ENCODE measurements at places on chromosomes 1 and 21. TPM values are rescaled to one million over a fixed set of nuclear protein-coding genes. Genes with fewer than 3 reads are reported as not detected.

DNA sequence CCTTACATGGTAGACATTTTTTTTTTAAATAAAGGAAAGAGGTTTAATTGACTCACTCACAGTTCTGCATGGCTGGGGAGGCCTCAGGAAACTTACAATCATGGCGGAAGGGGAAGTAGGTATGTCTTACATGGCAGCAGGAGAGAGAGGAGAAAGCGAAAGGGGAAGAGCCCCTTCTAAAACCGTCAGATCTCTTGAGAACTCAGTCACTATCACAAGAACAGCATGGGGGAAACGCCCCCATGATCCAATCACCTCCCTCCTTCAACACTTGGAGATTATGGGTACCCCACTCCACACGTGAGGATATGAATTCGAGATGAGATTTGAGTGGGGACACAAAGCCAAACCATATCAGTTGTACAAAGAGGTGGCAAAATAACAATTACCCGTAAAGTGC is 301.7 kb downstream of the GRIK1 start:
- DNase-seq, result no peak

The PROK1 gene
- total RNA-seq, result 7.4 TPM

GRCh38 chr1:38571726-38572125 is 287.8 kb downstream of the RRAGC start:
- no peak for DNase-seq

The TFF1 gene
- total RNA-seq, result not detected

The WLS gene
- 68.0 TPM for total RNA-seq

The ERRFI1 gene
- 160 TPM for total RNA-seq

The GPR52 gene
- total RNA-seq, result 2.7 TPM

DNA sequence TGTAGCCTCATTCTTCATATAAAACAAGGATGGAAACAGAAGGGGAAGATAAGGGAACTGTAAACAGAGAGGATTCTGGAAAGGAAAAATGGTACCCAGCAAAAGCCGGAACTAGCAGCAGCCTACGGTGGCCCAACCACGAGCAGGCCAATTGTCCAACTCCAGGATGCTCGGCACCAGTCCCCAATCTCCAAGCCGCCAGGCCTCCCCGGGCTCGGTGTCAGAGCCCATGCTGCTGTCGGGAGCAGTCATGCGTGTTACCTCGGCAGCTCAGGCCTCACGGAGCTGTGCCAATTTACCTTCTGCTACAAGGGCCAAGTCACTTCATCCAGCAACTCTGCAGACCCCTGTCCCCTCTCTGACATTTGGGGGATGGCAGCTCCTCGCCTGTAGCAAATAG is 130.8 kb downstream of the ZBTB18 start:
- DNase-seq, result no peak

- DNase-seq, result no peak
Observed at GRCh38 chr1:40736085-40736531, 44.6 kb downstream of the NFYC start.

DNA sequence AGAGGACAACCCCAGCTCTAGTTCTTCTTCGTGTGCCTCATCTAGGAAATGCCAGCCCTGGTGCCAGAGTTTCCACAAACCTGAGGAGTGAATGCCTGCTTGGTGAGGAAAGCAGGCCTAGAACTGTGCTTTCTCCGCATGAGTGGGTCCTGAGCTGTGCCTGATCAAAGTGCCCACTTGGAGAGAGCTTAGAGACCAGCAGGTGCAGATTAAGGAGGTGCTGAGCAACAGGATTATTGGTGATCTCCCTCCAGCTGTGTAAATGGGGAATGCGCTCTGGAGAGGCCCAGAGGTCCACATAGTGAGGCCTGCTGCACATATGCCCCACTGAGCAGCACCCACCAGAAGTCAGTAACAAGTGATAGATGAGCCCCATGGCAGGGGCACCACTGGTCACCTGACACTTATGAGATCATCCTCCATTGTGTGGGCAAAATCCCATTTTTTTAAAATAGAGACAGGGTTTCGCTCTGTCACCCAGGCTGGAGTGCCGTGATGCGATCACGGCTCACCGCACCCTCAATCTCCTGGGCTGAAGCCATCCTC is 127.2 kb upstream of the ZC3H12A start:
- DNase-seq, result no peak

The CADM3 gene
- 23.8 TPM for total RNA-seq

DNA sequence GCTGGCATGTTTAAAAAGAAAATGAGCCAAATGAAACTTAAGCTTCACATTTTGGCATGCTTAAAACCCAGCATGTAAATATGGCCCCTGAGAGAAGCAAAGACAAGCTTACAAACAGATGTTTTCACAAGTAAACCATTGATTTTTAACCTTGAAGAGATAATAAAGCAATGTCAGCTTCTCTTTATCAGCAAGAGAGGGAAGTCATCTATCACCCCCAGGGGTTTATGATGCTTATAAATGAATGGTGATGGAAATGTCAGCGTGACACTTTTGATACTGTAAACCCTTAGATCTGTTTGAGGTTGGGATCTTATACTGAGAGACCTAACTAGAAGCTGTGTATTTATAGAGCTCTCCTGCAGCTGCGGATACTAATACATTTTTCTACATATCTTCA is 471.3 kb downstream of the PLA2G4A start:
- no peak for DNase-seq

DNA sequence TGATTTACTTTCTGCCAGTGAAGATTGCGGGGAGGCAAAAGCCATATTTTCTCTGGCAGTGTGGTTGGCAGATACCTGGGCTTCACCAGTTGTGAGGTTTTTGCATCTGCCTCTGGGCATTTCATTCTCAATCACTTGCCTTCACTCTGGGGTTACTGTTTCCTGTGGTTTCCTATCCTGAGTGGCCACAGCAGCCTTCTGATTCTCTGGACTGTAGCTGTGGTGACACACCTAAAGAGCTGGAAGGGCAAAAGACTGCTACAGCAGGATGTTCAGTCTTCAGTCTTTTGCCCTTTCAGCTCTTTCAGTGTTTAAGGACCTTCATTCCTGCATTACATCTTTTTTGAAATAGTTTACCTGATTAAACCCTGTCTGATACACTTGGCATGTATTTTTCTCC is 50.5 kb upstream of the GPR52 start:
- no peak for DNase-seq
